NCI-H82 (cell line): ENCODE measurements at places on chromosomes 2 and 18.
A peak's percentile ranks its signal among the peaks of the same experiment; 100 is the strongest.

DNA sequence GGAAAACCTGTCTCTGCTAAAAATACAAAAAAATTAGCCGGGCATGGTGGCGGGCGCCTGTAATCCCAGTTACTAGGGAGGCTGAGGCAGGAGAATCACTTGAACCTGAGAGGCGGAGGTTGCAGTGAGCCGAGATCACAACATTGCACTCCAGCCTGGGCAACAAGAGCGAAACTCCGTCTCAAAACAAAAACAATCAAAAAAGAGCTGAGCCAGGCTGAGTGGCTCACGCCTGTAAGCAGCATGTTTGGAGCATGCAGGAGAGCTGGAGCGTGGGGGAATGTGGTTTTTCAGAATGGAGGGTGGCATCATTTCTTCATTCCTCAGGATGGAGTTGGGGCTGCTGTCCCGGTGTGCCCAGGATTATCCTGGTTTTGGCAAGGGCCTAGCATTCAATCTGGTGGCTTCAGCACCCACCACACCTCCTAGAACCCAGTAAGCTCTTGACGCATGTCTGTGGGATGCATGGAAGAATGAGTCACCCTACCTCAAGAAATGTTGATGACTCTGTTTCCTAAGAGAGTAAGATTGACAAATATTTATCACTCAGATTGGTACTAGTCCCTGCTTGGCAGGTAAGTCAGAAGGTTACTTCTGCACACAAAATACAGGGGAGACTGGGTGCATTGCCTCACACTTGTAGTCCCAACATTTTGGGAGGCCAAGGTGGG is 90.2 kb upstream of the ODC1 start:
- no peak for DNase-seq

- peak; percentile 89 for DNase-seq
Measured at GRCh38 chr2:64319896-64320295, 134.1 kb upstream of the LGALSL start.

DNA sequence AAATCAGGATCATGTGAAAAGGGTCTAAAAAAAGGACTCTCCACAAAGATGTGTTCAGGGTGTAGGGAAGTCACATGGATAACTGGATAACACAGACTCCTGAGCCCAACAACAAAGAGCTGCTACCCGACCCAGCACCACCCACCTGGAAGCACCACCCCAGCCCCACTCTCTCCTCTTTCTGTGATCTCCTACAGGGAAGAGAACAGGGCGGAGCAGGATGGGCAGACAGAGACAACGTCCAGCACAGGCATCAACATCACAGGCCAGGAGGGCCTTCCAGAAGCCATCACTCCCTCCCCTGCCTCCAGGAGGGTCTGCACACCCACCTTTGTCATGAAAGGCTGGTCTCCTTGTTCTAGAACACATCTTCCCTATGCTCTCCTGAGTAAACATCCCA is 1.3 kb upstream of the CIB4 start:
- no peak for DNase-seq

DNA sequence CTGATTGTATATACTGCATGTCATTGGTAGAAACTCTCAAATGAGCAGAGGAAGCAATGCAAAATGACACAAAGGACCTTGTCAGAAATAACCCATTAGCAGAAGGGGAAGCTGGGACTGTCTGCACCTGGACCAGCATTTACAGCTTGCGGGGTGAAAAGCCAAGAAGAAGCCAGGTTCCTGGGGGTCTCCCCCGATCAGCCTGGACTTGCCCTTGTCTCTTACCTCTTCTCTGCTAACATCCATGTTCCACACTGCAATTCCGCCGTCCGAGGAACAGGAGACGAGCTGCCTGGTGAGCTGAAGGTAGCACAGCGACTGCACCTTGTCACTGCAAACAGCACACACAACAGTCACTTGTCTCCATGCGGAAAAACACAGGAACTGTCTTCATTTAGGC is 51.1 kb downstream of the WDFY1 start:
- no peak for DNase-seq

DNA sequence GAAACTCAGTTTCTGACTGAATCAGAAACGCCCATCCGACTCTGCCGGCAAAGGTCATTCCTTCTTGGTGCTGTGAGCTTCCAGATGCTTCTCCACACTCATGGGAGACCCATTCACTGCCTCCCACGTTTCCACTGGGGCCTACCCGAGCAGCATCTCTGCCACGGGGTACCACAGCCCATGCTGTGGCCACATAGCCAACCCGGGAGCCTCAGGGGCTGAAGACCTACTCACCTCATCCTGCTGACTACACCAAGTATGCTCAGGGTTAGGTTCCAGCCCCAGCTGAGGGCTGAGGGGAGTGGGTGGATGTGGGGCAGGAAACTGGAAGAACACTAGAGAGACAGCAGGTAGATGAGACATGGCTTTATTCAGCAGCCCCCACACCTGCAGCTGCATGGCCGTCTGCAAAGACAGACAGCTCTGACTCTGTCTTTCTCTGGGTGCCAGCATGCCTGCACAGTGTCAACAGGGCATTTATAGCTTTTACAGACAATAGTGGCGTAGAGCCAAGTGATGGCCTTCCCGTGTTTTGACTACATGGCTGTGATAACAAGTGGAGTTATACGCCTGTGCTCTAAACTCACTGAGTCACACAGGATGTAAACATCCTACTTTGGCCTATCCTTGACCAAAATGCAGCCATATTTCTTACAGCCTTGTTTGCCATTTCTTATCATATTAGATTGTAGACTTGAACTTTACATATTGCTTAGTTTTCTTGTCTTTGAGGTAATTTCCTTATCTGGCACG is 16.5 kb upstream of the KLHL23 start:
- DNase-seq, result no peak

GRCh38 chr2:135843671-135844070 is 6.7 kb upstream of the LCT start:
- DNase-seq, result no peak

DNA sequence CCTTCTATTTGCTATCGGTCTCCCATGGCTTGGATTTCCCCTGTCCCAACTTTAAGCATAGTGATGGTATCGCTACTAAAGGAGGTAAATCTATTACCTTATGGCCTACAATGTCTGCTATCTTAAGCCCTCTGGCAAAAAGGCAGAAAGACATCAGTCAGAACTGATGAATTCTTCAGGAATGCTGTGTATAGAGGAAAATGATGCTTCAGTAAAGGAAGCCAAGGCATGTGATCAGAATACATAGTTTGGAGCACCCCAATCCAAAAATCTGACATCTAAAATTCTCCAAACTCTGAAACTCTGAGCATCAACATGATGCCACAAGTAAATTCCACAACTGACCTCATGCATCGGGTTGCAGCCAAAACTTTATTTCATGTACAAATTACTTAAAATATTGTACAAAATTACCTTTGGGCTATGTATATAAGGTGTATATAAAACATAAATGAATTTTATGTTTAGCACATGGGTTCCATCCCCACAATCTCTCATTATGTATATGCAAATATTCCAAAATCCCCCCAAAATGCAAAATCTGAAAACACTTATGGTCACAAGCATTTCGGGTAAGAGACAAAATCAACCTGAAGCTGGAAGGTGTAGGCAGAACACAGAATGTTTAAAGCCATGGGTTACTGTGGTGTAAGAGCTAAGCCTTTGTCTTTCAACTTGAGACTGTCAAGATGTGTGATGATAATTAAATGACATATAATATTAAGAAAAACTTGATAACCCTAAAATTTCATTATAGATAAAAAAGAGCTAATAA is 66.2 kb downstream of the CUL3 start:
- no peak for DNase-seq

DNA sequence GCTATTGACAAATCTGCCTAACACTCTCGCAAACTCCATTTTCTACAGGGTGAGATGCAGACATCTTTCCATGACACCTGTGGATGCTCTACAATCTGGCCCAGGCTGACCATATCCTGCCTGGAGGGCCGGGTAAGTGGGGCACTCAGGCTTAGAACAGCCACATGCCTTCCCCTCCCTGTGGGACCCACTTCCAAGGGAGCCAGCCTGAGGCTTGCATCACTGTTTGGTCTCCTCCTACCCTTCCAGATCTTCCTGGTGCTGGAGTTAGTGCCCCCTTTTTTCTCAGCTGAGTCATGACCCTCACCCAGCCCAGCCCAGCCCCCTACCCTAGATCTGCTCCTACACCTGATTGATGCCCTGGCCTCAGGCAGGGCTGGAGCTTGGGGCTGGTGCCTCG is 150.2 kb upstream of the MSH6 start:
- DNase-seq, result no peak
